ENCODE measurements at places on chromosomes 1 and 21.

DNA sequence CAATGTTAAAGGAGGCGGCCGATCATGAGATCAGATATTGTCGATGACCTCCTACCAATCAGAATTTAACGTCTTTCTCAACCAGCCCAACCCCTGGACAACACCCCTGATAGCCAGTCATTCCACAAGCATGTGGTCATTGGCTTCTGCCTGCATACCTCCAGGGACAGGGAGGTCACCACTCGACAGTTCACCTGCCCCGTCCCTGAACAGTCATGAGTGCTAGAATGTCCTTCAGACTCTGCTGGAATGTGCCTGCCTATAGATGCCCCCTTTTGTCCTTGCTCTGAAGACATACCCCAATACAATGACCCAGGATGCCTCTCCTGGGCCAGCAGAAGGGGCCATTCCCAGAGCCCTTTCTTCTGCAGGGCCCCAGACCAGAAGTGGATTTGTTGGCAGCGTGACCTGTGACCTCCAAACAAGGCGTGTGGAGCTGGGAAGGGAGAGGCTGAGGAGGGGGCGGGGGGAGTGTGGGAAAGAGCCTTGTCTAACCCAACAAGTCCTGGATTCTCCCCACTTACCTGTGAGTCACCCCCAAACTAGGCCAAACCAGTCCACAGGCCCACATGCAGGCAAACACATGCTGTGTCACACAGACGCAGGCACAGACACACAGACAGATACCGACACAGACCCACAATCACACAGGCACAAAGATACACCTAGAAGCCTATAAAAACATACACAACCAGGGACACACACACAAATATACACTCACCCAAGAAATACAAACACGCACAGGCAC lies 2.2 kb downstream of the CRYBG2 start:
- DNase-seq, result no peak

- peak; percentile 85 for DNase-seq
Observed at GRCh38 chr1:66271216-66271903, 262.6 kb upstream of the SGIP1 start.

- DNase-seq, result no peak
Observed at GRCh38 chr21:46052703-46053651, 44.9 kb upstream of the COL6A2 start.

GRCh38 chr1:19254416-19254815 lies 2.8 kb downstream of the MRTO4 start:
- DNase-seq, result no peak

GRCh38 chr1:155649676-155650075 lies 38.9 kb downstream of the YY1AP1 start:
- DNase-seq, result no peak

GRCh38 chr1:7940034-7940433 lies 605 bp downstream of the TNFRSF9 start:
- no peak for DNase-seq

DNA sequence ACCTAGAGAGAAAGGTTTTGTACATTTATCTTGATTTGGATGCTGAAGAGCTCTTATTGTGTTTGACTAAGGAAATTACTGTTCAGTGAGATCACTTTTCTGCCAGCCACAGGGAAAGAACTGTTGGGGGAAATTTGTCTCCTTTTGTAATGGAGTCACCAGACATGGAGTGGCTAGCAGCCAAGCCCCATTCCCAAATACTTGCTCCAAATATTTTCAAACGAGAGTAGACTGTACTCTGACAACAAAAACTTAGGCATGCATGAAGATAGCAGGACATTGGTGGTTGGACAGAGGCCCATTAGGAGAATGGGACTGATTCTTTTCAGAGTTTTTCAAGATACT lies 21.1 kb downstream of the IPO9 start:
- no peak for DNase-seq

GRCh38 chr1:172940174-172940855 lies 110.4 kb downstream of the TNFSF18 start:
- DNase-seq, result no peak

GRCh38 chr21:30710499-30710898 lies 8.1 kb downstream of the KRTAP21-3 start:
- DNase-seq, result no peak

GRCh38 chr1:9128166-9128519 lies 759 bp downstream of the GPR157 start:
- DNase-seq, result peak; percentile 64

DNA sequence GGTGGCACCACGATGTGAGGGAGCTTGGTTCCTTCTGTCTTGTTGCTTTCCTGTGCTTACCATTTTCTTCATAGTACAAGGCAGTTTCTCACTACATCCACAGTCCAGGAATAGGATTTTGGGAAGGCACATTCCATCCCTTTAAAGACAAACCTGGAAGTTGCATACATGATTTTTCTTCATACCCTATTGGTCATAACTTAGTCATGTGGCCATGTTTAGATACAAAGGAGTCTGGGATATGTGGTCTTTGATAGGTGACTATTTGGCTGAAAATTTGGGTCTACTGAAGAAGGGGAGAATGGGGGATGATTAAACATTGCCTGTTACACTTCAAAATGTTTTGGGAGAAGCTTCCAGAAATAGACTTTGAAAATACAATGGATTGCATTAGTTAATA lies 7.0 kb downstream of the DYRK1A start:
- DNase-seq, result no peak

DNA sequence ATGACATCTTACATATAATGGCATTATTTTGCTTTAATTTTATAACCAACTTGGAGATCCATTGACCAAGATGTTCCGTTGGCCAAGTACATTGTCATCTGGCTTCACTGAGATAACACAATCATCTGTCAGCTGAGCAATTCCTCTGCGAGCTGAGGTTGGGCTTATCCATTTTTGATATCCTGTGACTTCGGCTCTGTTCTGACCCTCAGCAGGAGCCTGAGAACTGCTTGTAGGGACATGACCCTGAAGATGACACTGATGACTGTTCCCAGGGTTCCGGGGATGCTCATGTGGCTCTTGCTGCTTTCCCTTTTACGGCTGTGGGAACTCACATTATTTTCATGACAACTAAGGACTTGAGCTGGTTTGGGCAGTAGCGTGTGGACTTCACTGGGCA lies 51.2 kb downstream of the TLR5 start:
- DNase-seq, result no peak

DNA sequence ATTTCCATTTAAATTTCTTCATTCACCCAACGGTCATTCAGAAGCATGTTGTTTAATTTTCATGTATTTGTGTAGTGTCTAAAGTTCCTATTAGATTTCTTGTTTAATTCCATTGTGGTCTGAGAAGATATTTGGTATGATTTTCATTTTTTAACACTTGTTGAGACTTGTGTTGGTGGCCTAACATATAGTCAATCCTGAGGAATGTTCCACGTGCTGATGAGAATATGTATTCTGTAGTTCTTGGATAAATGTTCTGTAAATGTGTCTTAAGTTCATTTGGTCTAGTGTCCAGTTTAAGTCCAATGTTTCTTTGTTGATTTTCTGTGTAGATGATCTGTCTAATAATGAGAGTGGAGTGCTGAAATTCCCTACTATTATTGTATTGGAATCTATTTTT lies 22.7 kb upstream of the LCE5A start:
- DNase-seq, result no peak

- no peak for DNase-seq
Observed at GRCh38 chr1:183739082-183739481, 65.8 kb upstream of the RGL1 start.

GRCh38 chr1:54081306-54082270 lies 28.2 kb downstream of the TCEANC2 start:
- DNase-seq, result peak; percentile 56

- DNase-seq, result no peak
Observed at GRCh38 chr1:231134624-231135023, 27.2 kb upstream of the TRIM67 start.

- DNase-seq, result no peak
Observed at GRCh38 chr1:46583494-46583893, 20.6 kb downstream of the MKNK1 start.

- no peak for DNase-seq
Observed at GRCh38 chr1:206538901-206539640, 31.7 kb downstream of the RASSF5 start.

DNA sequence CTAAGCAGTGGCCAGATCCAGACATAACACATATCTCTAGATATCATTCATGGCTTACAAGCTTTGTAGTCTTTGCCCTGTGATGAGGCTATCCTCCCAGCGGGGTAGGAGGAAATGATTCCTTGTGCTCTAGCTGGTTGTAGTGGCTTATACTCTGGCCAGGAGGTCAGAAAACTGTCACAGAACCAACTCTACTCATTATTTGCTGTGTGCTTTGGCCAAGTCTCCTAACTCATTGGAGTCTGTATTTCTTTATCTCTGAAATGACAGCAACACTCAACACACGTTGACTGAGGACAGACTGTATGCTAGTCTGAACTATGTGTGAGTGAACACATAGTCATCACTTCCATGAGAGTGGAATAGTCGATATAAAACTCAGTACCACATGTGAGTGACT lies 116.7 kb upstream of the F3 start:
- DNase-seq, result no peak

DNA sequence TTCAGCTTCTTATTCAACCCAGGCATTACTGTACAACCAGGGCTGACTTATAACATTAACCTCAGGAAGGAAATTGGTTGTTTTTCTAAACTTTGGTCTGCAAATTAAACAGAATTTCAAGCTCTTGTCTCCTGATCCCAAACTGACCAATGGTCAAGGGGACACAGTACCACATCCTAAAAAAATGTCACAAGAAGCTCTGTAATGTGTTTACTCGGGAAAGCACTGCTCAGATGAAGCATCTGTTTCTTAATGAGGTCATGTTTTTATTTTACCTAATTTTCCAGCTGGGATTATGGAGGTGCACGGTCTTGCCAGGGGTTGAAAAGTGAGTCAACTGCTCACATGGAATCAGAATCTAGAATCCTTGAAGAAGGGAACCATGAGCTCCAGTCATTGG lies 18.7 kb downstream of the ADAMTS5 start:
- no peak for DNase-seq

DNA sequence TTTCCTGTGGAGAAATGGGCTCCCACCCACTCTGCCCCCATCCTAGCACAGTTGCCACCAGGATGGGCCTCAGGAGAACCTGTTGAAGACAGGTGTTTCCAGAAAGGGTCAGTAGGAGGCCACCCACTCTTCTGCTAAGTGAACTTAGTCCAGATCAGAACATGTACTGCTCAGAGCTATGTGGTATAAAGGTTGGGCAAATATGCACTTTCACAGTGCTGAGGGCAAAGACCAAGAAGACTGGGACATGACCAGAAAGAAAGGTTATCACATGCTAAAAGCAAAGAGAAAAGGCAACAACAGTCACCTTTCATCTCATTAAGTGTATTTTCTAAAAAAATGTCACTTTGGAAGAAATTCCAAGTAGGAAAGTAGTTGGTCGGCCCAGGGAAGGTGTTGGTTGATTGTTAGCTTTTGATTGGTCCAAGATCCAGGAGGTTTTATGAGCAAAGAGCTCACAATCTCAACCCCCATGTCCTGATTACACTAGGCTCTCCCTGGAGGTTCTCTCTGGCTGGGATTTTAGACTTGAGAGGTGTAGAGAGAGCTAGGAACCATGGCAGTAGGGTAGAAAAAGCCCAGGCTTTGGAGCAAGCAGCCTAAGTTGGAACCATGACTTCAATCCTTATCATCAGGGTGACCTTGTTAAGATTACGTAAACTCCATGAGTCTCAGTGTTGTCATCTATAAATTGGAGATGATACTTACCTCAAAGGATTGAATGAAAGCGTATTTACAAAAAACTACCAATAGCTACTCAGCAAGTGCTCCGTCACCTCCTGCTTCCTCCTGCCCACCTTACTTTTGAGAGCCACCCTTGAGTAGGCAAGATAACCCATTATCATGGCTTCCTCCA lies 102.6 kb downstream of the GLUL start:
- DNase-seq, result no peak

- no peak for DNase-seq
Observed at GRCh38 chr1:155981266-155982088, 3.1 kb upstream of the ARHGEF2 start.

GRCh38 chr1:236978740-236979139 lies 25.5 kb downstream of the MT1HL1 start:
- peak; percentile 44 for DNase-seq

- DNase-seq, result no peak
Observed at GRCh38 chr1:118291661-118292060, 106.6 kb upstream of the SPAG17 start.

GRCh38 chr1:167342846-167343245 lies 122.2 kb downstream of the POU2F1 start:
- DNase-seq, result no peak

DNA sequence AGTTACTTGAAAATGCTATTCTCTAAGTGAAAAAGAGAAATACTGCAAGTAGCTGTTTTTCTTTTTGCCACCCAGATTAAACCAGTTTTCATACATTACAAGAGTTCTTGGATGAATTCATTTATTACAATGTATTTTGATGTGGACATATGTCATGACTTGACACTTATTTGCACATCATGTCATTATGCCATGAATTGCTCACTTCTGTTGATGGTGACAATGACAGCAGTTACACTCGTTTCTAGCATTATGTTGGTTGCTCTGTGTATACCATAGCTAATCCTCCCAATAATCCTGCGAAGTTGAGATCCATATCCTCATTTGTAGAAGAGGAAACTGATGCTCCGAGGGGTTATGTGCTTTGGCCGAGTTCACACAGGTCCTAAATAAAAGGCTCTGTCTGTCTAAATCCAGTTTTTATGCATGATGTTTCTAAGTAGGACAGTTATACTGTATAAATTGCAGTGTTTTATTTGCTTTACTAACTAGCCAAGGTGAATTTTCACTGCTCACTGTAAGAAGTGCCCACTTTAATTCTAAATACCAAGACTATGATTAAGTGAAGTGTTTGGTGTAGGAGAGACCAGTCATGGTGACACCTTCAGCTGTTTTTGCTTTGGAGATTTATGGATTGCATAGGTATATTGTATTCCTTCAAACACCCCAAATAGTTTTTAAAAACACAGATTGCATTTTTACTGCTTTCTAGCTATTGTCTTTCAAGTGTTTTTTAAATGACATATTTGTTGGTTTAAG lies 56.7 kb downstream of the PRDM2 start:
- DNase-seq, result no peak

GRCh38 chr1:61388566-61388965 lies 306.2 kb downstream of the NFIA start:
- no peak for DNase-seq

DNA sequence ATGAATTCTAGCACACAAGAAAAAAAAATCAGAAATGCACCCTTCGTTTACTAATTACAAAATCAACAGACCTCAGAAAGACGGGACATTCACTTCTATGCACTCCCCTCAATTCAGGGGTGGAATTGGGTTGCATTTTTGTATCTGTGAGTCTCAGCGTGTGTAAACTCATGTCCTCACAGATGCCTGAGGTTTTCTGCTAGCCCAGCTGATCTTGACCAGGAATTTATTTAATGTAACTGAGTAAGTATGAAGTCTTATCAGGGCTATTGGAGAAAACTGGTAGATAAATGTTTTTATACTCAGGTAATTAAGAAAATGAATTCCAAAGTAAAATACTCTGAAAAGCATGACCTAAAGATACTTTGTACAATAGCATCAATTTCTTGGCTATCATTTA lies 167.7 kb downstream of the RUNX1 start:
- DNase-seq, result no peak
